ENCODE measurements at places on chromosomes 12 and 14.

- no peak for DNase-seq
These were observed 48.7 kb downstream of the DLK1 start for GRCh38 chr14:100775351-100775830.

- DNase-seq, result no peak
These were observed 303.1 kb upstream of the PRKD1 start for GRCh38 chr14:30230719-30231118.

- DNase-seq, result no peak
These were observed 34.7 kb upstream of the YY1 start for GRCh38 chr14:100203962-100204834.

GRCh38 chr12:64797156-64797555 lies 27.3 kb upstream of the TBC1D30 start:
- DNase-seq, result no peak

- DNase-seq, result no peak
These were observed 602.8 kb downstream of the RPS29 start for GRCh38 chr14:48983351-48983888.

DNA sequence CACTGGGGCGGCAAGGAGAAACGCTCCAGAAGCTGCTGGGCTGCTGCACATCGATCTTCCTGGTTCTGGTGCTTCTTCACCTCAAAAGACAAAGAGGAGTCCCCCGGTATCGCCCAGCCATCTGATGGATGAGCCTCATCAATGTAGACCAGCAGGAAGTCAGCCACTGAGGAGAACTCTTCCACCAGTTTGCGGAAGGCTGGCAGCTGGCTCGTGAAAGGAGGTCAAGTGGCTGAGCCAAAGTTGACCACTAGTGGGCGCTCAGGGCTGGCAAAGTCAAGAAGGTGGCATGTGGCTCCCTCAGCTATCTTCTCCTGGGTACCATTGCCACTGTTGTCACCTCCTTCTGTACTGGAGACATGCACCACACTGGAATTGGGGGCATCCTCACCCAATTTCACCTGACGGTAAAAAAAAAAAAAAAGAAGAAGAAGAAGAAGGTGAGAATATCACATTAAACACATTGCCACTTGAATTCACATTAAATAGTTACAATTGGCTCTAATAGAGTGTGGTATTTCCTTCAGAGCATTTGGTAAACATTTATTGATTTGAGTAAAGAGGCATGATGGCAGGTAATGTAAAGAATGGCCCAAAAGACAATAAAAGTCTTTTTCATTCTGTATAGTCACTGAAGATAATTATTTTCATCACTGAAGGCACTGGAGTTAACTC lies 8.3 kb downstream of the DIO2 start:
- DNase-seq, result no peak

DNA sequence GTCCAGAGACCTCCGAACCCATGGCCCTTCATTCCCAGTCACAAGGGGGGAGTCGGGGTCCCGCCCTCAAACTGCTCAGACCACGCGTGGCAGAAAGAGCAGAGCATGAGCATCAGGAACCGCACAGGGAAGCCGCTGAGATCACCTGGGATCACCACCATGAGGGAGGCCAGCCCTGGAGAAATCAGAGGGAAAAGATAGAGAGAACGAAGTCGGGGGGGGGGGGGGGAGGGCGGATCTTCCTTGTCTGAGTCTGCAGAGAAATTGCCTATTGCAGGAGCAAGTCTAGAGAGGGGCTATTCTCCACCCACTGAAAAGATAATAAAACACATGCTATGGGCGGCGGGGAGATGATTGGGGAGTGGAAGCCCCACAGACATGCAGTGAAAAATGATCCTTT lies 884 bp upstream of the TMEM132C start:
- no peak for DNase-seq

Data from fibroblast of skin of scalp (primary cell).